Sigmoid colon (tissue), 7 donors: ENCODE measurements at places on chromosomes 5 and 9. TPM values are rescaled to one million over a fixed set of nuclear protein-coding genes. Genes with fewer than 3 reads are reported as not detected.

GRCh38 chr9:116647515-116647809 lies 39.6 kb upstream of the TRIM32 start:
- no peaks in the 10 kb centered on the region for H3K4me1 ChIP-seq
- H3K27me3 ChIP-seq, result no peaks in the 10 kb centered on the region
- no peak overlapping the region for H3K27ac ChIP-seq
- H3K4me3 ChIP-seq, result no peak overlapping the region

RRAGA gene
- total RNA-seq, result 65.2 TPM

DNA sequence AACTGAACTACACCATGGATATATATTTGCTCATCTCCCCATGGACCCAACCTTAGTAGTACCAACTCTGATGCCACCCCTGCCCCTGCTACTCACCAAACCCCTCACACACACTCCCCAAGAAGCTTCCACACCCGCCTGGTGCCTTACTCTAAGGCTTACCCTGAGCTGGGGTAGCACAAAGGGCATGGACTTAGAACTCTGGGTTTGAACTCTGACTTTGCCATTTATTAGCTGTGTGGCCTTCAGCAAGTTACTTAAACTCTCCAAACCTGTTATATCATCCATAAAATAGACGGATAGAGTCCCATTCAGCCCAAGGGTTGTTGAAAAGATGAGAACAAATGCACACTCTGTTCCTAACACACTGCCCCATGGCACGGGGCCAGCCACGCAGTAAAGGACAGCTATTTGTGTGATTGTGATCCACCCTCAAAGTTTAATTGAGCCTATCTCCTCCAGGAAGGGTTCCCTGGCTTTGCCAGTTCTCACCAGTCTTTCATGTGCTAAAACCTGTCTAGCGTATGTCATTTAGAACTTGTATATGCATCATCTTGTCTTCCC lies 111.0 kb downstream of the KLHL3 start:
- DNase-seq, result no peak
- no peak overlapping the region for H3K27ac ChIP-seq
- H3K4me3 ChIP-seq, result no peak overlapping the region
- H3K36me3 ChIP-seq, result no peaks in the 10 kb centered on the region
- no peaks in the 10 kb centered on the region for H3K4me1 ChIP-seq
- no peaks in the 10 kb centered on the region for H3K27me3 ChIP-seq

DNA sequence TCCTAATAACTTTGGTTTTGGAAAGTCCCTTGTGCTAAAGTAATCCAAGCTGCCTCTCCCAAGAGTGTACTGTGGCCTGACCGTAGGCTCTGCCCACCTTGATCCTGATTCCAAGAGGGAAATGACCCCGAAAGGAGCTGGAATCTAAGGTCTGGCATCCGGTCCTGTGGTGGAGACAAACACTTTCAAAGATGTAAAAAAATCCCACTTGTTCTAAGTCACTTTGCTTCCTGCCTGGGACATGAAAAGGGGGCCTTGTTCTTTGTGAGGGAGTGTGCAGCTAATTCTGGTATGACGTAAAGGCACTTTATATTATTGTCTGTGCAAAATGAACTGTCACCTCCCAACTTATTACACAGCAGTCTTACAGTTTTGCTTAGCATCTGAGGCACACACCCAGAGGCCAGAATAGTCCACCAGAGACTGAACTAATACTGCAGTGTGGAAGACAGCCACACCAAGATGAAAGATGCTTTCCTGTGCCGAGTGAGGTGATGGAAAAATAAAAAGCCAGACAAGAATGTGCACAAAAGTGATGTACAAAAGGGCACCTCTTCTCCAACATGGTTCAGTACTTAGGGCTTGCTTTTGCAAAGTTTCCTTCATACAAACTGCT lies 128.7 kb downstream of the SLC12A2 start:
- no peak overlapping the region for H3K27ac ChIP-seq
- H3K4me1 ChIP-seq, result no peaks in the 10 kb centered on the region
- no peak overlapping the region for H3K4me3 ChIP-seq
- H3K27me3 ChIP-seq, result no peaks in the 10 kb centered on the region
- no peak for DNase-seq

DNA sequence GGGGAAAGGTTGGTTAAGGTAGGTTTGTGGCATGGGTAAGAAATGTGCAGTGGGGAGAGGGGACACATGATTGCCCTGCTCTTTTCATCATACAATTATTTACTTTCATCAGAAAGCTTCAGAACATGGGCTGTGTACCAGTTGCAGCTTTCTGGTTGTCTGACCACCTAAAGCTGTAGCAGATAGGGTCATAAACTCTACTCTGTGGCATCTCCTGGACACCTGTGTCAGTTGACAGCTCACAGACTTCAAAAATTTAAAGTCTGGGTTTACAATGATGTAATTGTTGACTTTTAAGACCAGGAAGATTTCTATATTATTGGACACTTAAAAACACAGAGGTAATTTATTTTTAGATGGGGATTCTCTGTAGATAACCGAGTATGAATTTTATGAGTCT lies 222.7 kb upstream of the PRR16 start:
- H3K4me1 ChIP-seq, result no peaks in the 10 kb centered on the region
- no peak for DNase-seq
- H3K27me3 ChIP-seq, result no peaks in the 10 kb centered on the region
- H3K36me3 ChIP-seq, result no peaks in the 10 kb centered on the region
- H3K4me3 ChIP-seq, result no peak overlapping the region
